ENCODE measurements at places on chromosomes 11 and 22.

GRCh38 chr11:66570079-66570849 lies 1.9 kb upstream of the CTSF start:
- DNase-seq: no peak

DNA sequence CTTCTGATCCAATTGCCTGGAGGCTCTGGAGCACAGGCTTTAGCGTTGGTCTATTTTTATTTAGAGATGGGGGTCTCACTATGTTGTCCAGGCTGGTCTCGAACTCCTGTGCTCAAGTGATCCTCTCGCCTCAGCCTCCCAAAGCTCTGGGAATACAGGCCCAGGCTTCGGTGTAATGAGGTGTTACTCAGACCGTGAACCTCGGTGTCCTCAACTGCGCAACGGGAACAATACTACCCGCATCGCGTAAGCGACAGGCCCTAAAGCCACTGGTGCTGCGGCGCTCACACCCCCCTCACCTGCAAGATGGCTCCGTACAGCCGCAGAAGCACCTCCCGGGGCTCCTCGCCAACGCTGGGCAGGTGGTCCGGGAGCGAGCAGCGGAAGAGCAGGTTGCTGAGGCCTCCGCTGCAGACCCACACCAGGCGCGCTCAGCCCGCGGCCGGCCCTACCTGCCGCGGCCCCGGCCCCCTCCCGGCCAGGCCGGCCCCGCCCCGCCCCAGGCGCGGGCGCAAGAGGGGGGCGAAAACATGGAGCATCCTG lies 628 bp downstream of the CHKB start:
- DNase-seq: no peak

DNA sequence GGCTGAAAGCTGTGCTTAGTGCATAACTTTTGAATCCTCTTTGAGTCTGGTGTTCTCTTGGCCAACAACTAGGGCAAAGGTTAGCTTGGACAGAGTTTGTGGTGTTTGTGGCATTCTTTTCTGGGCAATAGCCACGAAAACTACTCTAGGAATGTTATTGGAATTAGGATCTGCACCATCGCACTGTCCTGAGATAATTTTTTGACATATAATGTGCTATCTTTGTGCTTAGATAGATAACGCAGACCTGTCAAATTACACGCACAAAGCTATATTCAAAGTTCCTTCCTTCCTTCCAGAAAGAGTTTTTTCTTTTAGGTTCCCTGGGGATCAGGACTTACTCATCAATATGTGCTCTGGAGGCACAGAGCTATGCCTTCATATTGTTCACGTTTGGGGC lies 166.8 kb upstream of the MTMR2 start:
- DNase-seq: no peak

DNA sequence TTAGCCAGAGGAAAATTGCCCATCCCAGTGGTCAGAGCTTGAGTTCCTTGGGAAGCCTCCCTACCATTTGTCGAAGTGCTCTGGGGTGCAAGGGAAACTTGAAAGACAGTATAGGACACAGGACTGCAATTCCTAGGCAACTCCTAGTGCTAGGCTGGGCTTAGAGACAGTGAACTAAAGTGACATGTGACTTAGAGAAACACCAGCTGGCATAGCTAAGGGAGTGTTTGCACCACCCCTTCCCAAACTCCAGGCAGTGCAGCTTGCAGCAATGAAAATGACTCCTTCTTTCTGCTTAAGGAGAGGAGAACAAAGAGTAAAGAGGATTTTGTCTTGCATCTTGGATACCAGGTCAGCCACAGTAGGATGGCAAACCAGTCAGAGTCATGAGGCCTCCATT lies 388.0 kb downstream of the DYNC2H1 start:
- DNase-seq: no peak

DNA sequence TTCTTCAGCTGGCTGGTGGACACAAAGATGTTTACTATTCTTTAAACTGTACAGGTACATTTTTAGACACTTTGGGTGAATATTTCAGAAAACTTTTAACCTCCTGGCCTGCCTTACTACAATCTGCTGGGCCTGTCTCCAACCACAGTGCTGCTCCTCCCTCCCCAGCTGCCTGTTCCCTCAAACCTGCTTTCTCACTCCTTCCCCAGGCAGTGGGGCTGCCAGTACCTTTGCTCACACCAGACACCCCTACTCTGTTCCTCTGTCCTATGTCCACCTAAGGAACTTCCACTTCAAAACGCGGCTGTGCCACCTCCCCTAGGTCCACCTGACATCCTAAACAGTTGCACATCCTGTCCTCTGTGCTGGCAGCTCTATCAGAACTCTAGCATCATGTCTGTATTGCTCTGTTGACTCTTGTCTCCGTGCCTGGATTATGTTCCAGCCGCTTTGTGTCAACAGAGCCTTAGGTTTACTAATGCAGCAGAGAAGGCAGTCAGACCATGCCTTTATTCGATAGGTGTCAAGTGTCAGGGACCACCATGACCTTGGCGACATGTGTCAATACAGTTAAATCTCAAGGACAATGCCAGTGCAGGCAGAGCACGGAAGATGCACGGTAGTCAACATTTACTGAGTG lies 13.4 kb downstream of the ZP1 start:
- DNase-seq: no peak

DNA sequence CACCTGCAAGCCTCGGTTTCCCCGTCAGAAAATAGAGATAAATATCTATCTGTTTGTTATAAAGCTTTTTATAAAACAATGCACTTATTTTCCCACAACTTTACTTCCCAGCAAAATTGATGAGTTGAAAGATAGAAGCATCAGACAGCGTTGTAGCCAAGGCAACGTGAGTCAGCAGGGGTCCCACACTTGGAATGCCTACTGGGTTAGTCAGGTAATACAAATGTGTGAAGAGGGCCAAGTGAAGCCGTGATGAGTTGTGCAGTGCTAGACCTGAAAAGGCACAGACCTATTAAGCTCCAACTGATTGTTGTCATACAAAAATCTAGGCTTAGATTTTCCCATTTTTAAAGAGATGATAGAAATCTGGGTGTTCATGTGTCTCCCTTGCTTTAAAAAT lies 118.7 kb downstream of the PGR start:
- no peak for DNase-seq

DNA sequence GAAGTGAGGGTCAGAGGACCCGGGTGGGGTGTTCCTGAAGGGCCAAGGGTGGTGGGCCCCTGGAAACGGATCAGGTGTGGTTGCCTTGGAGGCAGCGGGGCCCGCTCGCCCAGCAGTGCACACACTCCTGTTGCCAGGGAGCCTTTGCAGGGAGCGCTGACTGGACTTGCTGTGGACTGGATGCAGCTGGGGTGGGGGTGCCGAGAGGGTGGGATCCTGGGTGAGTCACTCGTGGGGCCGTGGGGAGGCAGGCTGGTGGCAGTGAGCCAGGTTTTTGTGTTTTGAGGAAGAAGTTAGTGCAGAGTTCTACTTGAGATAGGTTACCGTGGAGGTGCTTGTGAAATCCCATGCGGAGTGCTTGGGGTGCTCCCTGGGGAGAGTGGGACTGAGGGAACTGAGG lies 1.3 kb downstream of the MRPL23 start:
- no peak for DNase-seq

- no peak for DNase-seq
Measured at GRCh38 chr11:7575841-7576725, 62.3 kb downstream of the PPFIBP2 start.

DNA sequence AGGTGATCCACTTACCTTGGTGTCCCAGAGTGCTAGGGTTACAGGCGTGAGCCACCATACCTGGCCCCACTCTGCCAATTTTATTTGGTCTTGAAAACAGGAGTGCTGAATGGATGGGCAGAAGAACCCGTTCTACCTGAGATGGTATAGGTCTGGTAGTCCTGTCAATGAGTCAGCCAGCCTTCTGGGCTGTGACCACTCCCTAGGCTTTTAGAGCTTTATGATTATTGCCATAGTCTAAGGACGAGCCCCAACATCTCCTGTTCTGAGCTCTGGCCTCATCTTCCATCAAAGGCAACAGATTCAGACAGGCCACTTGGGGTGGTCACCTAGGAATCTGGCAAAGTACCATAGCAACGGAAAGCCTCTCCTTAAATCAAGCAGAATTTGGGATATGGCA lies 11.5 kb downstream of the ZDHHC5 start:
- DNase-seq: no peak

DNA sequence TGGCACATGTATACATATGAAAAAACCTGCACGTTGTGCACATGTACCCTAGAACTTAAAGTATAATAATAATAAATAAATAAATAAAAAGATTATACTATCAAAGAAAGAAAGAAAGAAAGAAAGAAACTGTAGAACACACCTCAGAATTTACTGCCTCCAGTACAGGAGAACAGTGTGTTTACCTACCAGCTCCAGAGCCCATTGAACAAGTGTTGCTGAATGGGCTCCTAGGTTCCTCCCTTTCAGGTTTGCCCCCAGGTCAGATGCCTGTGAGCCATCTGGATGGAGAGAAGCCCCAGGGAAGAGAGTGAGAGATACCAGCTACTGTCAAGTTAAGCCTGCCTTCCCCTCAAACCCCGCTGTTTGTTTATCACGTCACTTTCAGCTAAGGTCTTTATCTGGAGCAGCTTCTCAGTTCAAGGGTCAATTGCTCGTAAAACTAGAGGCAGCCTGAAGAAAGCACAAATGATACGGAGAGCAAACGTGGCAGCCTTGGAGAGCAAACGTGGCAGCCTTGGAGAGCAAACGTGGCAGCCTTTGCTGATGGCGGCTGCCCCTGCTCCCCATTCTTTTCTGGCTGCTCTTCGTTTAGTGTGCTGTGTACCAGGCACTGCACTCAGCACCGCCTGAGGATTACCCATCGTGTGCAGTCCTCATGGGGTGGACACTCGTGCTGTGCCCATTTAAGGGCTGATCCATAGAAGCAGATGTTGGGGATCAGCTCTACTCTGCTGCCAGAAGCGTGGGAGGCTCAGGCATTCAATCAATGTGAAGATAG lies 111.7 kb downstream of the ADAMTS15 start:
- no peak for DNase-seq

DNA sequence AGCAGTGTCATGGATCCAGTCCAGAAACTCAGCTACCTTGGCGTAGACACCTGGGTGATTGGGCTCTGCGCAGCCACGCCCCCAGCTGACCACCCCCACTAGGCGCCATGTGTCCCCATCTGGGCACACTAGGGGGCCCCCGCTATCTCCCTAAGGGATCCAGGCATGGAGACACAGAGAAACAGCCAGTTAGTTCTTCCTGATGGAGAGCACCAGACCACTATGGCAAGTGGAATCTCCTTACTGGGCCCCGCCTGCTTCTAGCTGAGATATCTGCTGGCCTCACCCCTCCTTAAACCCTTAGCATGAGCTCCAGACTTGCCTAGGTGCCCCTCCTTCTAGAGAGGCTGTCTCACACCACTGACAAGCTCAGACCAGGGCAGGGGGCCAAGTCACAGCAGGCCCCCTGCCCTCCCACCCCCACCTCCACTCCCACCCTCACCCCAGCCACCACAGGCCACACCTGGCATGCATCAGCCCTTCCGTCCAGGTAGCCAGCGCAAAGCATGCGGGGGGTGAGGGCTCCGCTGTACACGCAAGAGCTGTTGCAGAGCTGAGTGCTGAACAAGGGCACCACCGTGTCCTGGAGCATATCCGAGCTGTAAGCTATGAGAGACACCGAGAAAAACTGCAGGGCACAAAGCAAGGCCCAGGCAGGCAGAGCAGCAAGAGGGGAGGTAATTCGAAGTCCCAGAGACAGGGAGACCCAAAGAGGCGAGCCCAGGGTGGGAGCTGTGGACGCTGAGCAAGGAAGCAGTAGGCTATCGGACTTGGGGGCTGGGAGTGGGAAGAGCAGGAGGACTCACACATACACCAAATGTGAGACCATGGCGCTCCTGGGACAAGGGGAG lies 16.1 kb downstream of the TMPRSS5 start:
- no peak for DNase-seq

DNA sequence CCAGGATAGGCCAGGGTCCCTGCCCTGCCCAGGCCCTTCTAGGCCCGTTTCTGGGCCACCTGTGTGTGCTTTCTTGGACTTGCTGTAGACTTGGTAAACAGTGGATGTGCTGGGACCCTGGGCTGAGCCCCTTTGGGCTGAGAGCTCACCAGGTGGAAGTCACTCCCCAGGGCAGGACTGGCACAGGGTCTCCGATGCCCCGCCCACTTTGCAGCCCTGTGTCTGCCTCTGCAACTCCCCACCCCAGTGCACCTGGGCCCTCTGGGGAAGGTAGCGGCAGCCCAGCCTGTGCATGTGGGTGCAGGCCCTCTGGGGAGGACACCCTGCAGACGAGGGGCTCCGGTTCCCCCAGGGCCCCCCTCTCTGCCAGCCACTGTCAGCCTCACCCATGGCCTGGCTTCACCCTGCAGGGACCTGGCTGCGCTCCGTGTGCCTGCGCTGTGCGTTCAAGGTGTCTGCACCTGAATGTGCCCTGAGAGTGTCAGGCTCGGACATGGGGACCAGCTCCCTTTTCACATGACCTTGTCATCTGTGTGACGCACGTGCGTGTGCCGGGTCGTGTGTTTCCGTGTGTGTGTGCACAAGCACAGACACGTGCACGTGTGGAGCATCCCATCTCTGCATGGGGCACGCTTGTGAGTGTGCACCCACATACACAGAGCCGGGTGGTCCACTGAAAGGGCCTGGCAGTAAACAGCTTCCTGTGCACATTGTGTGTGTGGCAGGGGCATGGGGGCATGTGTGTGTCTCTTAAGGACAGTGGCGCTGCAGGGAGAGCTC lies 118.5 kb downstream of the KCNQ1OT1 start:
- no peak for DNase-seq

DNA sequence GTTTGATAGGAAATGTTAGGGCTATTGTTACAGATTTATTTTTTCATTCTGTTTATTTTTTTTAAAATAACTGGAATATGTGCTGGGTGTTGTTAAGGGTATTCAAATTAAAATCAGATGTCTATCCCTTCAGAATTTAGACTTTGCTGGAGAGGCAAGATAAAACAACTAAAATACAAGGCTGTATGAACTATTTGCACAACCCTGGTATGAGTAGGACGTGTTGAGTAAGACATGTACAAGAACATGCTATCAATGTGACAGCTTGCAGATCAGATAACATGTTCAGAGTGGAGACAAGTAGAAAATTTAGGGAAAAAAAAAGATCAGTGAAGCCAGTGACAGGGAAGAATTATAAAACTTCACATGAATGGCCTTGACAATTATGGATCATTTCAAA lies 853.5 kb downstream of the METTL15 start:
- no peak for DNase-seq

GRCh38 chr22:27331526-27332281 lies 469.9 kb downstream of the MN1 start:
- no peak for DNase-seq

DNA sequence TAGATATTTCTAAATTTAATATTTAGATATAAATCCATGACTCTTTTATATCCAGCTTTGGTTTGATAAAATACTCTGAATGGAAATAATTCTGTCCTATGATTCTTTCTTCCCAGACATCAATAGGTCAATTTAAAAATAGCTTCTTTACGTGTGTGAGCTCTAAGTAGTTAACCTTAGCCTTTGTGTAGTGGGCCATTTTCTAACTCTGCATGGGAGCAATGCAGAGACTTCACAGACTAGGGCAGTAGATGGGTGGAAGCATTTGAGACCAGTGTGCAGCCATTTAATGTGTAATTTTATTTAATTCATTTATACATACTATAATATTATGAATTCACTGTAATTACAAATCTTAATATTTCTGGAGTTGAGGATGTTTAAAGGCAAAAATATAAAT lies 23.8 kb downstream of the GAS2 start:
- no peak for DNase-seq

All from GM20000 (cell line).